ENCODE measurements at places on chromosomes 12 and 14.

DNA sequence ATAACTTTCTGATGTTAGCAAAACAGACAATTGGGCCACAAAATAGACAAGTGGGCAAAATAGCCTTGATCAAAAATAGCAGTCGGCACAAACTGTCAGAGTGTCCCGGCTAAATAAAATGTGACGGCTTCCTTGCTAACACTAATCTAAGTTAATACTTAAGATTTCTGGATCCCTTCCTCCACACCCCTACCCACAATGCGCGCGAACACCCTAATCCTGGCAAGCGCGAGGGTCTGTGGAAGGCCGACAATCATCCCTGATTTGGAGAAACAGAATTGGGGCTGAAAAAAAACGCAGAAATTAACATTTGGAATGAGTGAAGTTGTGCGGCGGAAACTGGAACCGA, 489 bp downstream of the CEP290 start:
- no peak for DNase-seq

DNA sequence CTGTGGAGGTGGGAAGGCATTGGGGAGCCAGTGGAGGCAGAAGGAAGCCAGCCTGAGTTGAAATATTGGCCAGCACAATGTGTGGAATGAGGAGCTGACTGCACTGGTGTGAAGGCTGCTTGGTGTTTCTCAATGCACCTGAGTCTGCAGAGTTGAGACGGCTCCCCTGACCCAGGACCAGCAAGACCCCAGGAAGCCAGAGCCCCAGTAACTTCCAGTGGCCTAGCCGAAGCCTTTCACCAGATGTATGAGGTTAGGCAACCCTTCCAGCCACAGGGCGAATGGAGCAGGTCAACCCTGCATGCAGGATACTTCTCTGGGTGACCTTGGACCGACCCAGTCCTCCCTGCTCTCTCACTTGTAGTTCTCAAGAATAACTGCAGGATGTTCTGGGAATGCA, 12.9 kb upstream of the KRT73 start:
- no peak for DNase-seq

DNA sequence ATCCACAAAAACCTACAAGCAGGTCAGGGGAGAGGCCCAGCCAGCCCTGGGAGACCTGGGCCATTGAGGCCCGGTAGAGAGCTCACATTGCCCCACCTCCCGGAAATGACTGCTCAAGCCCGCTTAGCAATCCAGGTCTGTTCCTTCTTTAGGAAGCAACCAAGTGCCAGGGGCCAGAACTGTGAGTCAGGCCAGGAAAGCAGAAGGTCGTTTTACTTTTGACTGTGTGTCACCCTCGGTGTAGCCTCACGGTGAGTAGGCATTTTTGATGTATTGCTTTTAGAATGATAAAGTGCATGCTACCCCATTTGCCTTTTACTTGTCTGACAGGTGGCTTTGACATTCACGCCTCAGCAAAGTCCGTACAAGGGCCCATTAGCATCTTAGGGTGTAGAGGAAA, 25.4 kb upstream of the PWP1 start:
- no peak for DNase-seq

GRCh38 chr14:41642367-41642766, 35.7 kb downstream of the LRFN5 start:
- DNase-seq, result no peak

GRCh38 chr14:76352639-76353281, 23.2 kb upstream of the ESRRB start:
- peak; percentile 37 for DNase-seq

- DNase-seq, result no peak
Observed at GRCh38 chr14:73236752-73237218, 521 bp upstream of the PAPLN start.
